Kidney glomerular epithelial cell (primary cell): ENCODE measurements at places on chromosomes 7 and 10.

- no peak for DNase-seq
Measured at GRCh38 chr7:135197906-135198655, 13.2 kb downstream of the WDR91 start.

DNA sequence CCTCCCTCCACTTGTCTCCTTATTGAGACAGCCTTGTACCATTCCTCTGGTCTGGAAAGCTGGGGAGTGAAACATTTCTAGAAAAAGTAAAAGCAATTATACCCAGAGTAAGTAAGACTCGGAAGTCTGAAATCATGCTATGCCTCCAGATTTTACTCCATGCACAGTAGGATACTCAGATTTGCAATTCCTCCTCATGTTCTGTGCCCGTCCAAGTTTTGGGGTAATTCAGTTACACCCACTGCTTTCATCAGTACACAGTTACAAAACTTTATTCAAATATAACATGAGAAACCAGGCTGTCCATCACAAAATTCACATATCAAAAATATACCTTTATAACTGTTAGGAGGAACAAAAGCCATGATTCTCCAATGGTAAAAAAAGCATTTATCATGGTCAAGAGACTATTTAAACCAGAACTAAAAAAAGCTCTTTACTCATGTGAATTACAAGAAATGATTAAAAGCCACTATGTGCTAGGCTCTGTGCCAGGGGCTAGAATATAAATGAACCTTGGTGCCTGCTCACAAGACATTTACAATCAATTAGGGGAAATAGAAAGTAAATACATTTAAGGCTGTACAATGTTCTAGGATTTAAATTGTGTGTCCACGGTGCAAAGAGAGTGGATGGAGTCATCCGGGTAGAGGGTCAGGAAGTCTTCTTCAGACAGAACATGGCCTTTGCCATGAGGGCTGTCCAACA lies 320.2 kb downstream of the ELMO1 start:
- DNase-seq = no peak

GRCh38 chr10:49128854-49129253 lies 5.0 kb downstream of the FAM170B start:
- DNase-seq = no peak

DNA sequence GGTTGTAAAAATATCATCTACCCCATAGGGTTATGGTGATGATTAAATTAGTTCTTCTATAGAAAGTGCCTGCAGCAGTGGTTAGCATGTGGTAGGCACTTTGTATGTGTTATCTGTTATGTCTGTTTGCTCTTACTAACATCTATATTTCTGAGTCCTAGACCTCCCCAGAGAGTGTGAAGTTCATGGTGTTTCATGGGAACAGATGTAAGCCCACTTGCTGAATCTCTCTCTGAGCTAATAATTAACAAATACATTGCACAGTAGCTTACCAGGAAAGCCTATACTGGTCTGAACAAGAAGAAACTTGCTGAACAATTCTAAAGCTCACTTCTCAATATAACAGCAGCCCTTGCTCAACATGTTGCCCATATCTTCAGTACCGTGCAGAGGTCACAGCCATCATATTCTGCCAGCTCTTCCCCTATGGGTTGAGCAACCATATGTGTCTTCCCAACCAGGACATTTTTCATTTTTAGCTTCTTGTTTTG lies 100.1 kb downstream of the NPSR1 start:
- no peak for DNase-seq

GRCh38 chr7:33946094-33946699 lies 40.9 kb downstream of the BMPER start:
- DNase-seq = no peak

DNA sequence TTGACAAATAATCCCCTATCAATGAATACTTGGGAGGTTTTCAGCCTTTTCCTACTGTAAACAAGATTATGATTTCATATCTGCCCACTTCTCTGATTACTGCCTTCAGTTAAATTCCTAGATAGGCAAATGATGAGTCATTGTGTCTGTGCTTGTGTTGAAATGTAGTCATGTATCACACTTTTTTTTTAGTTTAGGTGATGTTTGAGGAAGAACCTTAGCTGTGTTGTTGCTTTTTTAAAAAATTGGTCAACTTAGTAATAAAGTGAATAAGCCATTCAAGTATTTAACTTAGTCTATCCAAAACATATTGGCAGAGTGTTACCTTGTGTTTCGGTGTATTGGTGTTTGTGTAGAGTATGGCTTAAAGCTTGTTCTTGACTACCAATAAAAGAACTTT lies 60.0 kb downstream of the WAC start:
- DNase-seq = peak; percentile 58

DNA sequence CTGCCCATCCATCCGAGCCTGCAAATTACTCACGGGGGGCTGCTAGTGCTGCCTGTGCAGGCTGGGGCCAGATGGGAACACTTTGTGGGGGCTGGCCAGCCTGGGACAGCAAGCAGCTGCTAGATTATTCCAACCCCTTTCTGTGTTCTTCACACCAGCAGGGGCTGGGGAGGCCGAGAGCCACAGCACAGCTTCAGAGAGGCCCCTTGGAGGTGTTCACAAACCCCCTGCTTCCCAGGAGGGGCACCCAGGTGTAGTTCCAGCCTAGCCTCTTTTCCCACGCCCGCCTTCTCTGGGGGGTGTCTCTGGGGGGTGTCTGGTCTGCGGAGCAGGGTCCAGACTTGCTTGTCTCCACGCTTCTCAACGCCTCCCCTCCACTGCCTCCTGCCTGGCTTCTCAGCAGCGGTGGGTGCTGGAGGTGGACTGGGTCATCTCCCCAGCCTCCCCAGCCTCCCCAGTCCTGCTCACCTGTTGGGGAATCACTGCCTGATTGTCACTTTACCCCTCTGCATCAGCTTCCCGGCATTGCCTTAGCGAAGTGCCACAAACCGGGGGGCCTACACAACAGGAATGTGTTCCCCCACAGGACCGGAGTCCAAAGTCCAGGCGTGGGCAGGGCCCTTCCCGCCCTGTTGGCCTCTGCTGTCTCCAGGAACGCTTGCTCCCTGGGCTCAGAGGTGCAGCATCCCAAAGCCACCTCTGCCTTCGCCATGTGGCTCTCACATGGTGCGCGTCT lies 74.0 kb upstream of the EN2 start:
- DNase-seq = no peak

- DNase-seq = no peak
Measured at GRCh38 chr10:61189912-61190311, 245.9 kb upstream of the RHOBTB1 start.

- no peak for DNase-seq
Measured at GRCh38 chr7:135197343-135197742, 14.0 kb downstream of the WDR91 start.
